ENCODE measurements at places on chromosomes 13 and 19.
A peak's percentile ranks its signal among the peaks of the same experiment; 100 is the strongest.

- DNase-seq, result no peak
Measured at GRCh38 chr19:45847663-45848062, 15.3 kb downstream of the SYMPK start.

DNA sequence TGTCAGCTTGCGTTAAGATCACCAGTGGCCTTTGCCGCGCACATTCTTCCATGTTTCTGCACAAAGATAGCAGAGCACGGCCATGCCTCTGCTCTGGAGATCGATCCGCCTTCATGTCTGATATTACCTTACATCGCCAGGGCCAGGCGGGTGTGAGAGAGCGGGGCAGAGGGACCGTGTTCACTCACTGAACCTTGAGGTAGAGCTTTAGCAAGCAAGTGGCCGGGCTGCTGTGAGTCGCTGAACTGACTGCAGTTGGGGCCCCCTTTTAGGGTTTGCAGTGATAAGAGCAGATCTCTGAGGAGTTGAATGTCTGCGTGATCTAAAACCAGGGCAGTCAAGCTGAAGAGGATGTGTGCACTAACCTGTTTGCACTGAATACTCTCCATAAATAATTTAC is 275.4 kb upstream of the OBI1 start:
- no peak for DNase-seq

- DNase-seq, result peak; percentile 70
Measured at GRCh38 chr19:46634045-46634655, 1.9 kb downstream of the GNG8 start.

DNA sequence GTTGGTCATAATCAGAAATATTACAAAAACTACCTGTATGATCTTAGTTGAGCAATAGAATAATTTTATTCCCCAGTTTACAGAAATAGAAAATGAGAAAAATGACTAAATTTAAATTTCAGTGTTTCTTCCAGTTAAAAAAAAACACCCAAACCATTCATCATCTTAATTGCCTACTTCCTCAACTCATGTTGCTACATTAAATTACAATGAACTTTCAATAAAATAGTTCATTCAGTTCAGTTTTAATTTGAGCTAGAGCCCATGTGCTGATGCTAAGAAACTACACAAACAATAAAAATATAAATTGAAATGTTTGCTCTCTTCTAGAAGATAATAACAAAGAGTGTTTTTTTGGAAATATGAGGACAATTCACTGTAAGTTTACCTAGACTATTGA is 820.4 kb downstream of the SLITRK6 start:
- no peak for DNase-seq

GRCh38 chr19:38425810-38426466 is at the start of gene RASGRP4:
RASGRP4 (minus strand) TSS chr19:38426219; CDS start chr19:38426091, 128 bp downstream.
- no peak for DNase-seq

DNA sequence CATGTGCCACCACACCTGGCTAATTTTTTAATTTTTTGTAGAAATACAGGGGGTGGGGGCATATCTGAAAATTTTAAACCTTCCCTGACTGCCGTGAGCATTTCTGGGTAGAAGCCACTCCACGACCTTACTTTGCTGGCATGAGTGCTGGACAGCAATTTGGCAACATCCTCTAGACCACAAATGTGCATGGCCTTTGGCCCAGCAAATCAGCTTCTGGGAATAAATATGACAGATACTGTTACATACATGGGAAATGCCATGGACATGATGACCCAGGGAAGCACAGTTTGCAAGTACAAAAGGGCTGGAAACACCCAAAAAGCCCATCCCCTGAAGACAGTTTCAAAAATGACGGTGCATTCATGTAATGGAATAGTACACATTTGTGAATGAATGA is 3.2 kb upstream of the PVR start:
- no peak for DNase-seq

GRCh38 chr13:30371649-30372265 is 50.5 kb upstream of the UBE2L5 start:
- DNase-seq, result no peak

DNA sequence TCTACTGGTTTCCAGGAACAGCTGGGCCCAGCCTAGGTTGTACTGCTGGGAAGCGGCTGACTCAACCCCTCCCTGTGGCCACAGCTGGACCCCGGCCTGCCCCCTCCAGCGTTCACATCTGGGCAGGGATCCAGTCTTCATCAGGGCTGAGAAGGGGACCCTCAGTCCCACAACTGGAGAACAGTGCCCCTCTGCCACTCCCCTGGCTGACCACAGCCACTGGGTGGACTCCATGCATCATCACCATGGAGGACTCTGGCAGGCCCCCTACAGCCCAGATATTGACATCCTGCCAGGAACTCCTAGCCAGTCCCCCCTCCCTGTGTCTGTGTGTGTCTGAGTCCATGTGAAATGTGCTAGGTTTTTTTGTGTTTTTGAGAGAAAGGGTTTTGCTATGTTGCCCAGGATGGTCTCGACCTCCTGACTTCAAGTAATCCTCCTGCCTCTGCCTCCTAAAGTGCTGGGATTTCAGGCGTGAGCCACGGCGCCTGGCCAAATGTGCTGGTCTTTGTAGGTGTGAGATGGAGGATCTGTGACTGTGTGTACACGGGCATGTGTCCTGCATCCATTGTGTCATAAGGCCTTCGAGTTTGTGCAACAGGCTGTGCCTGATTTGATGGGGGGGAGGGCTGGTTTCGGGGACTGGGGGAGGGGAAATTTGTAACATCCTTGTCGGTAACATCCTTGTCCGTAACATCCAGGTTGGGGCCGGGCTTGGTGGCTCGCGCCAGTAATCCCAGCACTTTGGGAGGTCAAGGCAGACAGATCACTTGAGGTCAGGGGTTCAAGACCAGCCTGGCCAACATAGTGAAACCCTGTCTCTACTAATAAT is 4.0 kb upstream of the HOOK2 start:
- DNase-seq, result no peak

- DNase-seq, result no peak
Measured at GRCh38 chr13:44120849-44121755, 241.4 kb downstream of the LACC1 start.

- no peak for DNase-seq
Measured at GRCh38 chr19:17243830-17244617, 1.7 kb downstream of the NR2F6 start.

DNA sequence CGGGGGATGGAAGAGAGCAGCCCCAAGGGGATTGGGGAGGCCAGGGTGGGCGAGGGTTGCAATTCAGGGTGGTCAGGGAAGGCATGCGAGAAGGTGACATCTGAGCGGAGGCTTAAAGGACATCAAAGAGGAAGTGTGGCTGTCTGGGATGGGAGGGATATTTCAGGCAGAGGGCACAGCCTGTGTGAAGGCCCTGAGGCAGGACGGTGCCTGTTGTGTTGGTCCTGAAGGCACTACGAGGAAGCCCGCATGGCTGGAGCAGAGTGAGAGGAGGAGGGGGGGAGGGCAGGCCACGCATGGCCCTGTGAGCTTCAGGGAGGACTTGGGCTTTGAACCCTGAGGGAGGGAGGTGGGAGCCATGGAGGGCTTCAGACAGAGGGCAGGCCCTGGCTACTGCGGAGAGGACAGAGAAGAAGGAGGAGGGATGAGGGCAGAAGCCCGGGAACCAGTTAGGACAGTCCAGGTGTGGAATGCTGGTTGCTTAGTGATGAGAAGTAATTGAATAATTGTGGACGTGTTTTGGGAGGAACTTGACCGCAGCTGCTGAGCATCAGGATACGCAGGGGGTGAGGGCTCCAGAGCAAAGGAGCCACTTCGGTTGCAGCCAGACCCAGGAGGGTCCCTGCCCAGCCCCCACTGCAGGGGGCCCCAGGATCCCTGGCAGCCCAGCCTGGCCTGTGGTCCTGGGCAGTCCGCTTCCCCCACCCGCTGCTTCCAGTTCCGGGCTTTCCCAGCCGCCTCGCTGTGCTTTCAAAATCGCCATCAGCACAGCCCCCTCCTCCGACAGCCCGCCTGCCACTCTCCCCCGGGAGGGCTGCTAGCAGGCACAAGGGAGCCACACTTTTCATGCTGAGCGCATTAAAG is 6.2 kb downstream of the TLE6 start:
- no peak for DNase-seq

DNA sequence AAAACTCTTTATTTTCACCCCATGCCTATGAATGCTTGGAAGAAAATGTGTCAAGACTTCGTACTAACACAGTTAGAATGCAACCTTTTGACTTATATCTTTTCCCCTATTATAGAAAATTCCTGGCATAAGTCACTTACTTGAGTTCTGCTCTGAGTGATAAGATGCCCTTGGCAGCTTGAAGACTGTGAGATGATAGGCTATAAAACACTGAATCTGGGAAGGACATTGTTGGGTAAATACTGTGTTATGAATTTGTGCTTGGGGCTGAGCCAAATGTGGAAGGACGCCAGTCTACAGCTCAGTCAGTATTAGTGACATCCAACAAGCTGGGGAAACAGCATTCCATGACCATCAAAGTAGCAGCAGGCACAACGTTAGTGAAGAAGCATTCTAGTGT is 368.0 kb upstream of the SGCG start:
- peak; percentile 33 for DNase-seq

DNA sequence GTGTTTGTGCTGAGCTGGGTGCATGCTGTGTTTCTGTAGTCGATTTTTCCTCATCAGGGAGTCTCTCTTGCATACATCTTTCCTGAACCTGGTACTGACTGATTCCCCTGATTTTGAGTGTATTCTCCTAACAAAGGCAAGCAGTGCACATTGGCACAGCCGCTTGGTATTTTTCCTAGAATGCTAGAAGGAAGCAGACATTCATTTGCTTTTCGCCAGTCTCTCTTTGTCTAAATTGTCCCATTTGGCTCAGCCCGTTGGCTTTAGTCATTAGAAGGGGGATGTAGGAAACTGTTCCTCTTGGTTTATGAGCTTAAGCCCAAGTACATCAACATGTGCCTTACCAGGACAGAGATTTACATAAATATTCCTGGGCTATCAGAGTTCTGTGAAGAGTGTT is 266.1 kb upstream of the TMTC4 start:
- DNase-seq, result no peak

Data from NCI-H2029 treated with DMSO at 0.1 percent for 48 hours (cell line).